Uterus (tissue), 4 donors: ENCODE measurements at places on chromosomes 2 and 18. TPM values are rescaled to one million over a fixed set of nuclear protein-coding genes. Genes with fewer than 3 reads are reported as not detected.

The PCARE gene
- total RNA-seq = not detected

The UGT1A5 gene
- total RNA-seq = not detected

DNA sequence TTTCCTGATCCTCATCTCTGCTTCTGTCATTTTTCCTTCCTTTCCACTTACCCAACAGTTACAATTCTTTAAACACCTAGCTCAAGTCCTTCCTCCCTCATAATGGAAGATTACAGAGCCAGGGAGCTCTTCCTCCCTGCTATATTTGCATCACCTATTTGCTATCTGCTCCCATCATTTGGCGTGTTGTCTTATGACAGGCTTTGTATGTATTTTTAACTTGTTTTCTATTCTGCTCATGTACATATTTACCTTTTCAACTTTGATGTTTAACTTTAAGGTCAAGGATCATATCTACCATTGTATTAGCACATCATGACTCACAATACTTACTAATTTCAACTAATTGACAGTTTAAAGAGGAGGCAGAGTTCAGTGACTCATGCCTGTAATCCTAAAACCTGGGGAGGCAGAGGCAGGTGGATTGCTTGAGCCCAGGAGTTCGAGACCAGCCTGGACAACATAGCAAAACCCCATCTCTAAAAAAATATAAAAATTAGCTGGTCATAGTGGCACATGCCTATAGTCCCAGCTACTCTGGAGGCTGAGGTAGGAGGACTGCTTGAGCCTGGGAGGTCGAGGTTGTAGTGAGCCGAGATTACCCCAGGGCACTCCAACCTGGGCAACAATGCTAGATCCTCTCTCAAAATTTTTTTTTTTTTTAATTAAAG is 308.0 kb upstream of the STON1 start:
- no peak for DNase-seq

- DNase-seq = no peak
These were observed 485.4 kb downstream of the PARD3B start for GRCh38 chr2:205030695-205031094.

GRCh38 chr2:70937866-70938585 is 2.3 kb downstream of the ATP6V1B1 start:
- DNase-seq = no peak

DNA sequence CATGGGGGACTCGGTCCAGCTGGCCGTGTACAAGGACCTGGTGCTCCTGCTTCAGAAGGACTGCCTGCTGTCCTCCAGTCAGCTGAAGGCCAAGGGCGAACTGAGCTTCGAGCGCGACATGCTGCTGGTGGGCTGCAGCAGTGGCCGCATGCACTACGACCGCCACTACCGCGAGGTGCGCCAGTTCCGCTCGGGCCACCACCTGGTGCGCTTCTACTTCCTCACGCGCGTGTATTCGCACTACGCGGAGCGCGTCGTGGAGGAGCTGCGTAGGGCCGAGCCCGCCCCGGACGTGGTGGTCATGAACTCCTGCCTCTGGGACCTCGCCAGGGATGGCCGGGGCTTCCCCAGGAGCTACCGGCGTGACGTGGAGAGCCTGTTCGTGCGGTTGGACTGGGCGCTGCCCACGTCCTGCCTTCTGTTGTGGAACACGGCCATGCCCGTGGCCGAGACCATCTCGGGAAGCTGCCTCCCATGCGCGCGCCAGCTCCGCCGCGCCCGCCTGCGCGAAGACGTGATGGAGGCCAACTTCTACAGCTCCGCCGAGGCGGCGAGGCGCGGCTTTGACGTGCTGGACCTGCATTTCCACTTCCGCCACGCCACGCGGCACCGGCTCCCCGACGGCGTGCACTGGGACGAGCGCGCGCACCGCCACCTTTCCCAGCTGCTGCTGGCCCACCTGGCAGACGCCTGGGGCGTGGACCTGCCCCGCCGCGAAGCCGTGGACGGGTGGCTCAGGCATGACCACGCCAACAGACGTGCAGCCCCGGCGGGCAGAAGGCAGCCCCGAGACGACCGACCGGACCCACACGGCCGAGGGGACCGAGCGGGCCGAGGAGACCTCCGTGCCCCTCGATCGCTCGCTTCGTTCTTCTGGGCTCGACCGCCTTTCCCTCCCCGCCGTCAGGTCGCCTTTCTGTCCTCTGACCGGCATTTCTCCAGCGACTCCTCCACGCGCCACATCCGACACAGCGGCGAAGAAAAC is 293.9 kb upstream of the ERBB4 start:
- peak; percentile 13 for DNase-seq
